ENCODE measurements at places on chromosomes 13 and 19.
A peak's percentile ranks its signal among the peaks of the same experiment; 100 is the strongest.

DNA sequence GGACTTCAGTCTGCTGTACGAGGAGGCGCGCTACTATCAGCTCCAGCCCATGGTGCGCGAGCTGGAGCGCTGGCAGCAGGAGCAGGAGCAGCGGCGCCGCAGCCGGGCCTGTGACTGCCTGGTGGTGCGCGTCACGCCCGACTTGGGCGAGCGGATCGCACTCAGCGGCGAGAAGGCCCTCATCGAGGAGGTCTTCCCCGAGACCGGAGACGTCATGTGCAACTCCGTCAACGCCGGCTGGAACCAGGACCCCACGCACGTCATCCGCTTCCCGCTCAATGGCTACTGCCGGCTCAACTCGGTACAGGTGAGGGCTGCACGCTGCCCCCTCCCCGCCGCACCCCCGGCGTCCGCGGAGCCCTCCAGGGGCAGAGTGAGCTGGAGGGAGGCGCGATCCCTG lies 14.6 kb downstream of the KCTD15 start:
- DNase-seq = no peak

GRCh38 chr13:66210677-66211076 lies 1019.5 kb downstream of the PCDH9 start:
- DNase-seq = no peak

GRCh38 chr19:17243830-17244617 lies 1.7 kb downstream of the NR2F6 start:
- DNase-seq = no peak

- peak; percentile 16 for DNase-seq
Observed at GRCh38 chr19:16571822-16572331, 338 bp downstream of the SLC35E1 start.

GRCh38 chr13:72290962-72291681 lies 424.1 kb upstream of the DACH1 start:
- no peak for DNase-seq

DNA sequence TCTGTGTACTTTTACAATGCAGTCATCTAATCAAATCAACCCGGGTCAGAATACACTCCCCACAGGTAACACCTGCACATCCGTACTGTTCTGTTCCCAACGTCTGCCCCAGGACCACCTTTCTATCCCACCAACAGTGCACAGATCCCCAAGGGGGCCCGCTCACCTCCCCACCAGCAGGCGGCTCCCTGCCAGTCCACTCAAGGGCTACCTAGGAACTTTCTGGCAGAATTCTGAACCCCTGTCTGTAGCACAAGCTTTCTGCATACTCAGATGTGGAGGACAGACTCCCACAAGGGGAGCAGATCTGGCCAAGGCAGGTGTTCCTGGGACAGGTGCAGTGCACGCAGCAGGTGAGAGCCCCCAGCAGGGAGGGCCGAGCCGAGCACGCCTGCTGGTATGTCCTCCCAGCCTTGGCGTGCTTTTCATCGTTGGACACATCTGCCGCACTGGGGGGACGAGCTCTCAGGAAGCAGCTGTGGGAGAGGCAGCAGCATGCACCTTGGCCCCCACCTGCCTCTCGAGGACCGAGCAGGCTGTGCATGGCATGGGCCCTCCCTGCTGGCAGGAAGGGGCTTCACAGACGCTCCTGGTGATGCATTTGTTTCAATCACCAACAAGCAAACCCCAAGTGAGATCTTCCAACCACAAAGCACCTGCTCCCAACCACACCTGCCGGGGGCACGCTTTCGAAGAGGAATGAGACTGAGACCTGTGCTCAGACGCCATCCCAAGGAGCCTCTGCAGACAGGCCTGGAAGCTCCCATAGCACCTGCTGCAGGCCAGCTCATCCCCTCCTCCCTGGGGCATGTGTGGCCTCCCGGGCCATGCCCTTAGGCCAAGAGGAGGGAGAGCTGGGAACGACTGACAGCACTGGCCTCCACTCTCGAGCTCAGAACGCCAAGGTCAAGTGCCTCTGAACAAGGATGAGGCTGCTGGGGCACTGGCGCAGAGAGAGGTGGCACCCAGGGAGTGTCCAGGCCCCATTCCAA lies 35.9 kb downstream of the RAB20 start:
- peak; percentile 97 for DNase-seq

- no peak for DNase-seq
Observed at GRCh38 chr13:97724450-97724849, 229.0 kb upstream of the IPO5 start.

DNA sequence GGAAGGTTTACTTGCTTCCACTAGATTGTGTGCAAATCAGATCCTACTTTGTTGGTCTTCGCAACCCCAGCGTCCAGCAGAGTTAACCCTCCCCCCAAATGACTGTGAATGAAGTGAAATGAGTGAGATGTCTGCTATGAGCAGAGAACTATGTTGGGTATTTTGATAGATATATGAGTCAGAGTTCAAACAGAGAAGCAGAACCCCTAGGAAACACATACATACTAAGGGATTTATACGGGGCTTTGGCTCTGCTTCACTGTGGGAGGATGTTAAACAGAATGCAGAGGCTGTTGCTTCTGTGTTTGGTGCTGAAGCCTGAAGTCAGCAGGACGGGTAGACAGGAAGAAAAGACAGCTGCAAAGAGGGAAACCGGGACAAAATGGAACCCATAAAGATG lies 197.0 kb downstream of the MZT1 start:
- no peak for DNase-seq

GRCh38 chr13:99331881-99332293 lies 24.7 kb upstream of the GPR183 start:
- no peak for DNase-seq

DNA sequence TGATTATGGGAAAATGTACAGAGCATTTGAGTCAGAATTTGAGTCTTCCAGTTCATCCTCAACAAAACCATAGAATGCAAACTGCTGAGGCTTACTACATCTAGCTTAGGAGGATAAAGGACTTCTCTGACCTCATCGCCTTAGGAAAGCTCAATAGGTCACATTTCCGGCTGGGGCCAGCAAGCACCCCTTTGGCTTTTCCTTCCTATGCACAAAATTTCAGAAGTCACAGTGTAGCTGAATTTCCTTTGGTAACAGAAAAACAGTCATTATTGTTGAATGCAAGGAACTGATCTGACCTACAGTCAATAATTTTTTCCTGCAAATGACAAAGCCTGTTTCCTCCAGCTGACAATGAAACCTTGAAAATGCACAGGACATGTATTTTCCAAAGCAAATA lies 32.8 kb upstream of the LRCH1 start:
- DNase-seq = no peak

DNA sequence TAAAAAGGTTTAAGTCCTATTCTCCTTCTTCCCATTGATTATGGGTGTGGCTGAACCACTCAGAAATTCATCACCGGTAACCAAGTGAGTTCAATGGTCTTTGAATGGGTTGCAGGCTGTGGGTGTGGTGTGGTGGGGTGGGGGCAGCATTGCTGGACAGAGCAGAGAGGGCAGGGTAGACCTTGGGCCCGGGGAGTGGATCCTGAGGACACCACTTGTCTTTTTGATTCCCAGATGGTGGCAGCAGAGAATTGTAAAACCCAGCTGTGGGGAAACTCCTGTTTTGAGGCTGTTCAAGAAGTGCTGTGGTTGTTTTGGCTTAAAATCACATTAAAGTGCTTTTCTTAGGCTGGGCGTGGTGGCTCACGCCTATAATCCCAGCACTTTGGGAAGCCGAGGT lies 45.8 kb upstream of the RGCC start:
- no peak for DNase-seq

DNA sequence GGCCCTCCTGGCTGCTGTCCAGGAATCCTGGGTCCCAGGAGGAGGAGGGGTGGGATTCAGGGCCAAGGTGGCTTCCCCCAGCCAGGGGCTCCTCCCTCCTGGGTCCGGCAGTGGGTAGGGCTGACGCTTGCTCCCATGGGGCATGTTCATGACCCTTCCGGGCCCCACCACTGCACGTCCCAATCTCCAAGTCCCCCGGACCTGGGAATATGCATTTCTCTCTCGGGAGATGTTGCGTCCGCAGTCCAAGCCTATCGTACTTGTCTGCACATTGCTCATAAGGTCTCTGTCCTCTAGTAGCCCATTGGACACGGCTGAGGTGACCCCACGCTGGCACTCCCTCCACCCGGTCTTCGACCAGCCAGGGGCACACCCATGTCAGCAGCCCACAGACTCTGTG lies 192.3 kb downstream of the TEX29 start:
- no peak for DNase-seq

- no peak for DNase-seq
Observed at GRCh38 chr13:41032691-41033376, 13.7 kb upstream of the ELF1 start.

GRCh38 chr13:81874681-81875661 lies 1534.0 kb upstream of the SPRY2 start:
- no peak for DNase-seq

DNA sequence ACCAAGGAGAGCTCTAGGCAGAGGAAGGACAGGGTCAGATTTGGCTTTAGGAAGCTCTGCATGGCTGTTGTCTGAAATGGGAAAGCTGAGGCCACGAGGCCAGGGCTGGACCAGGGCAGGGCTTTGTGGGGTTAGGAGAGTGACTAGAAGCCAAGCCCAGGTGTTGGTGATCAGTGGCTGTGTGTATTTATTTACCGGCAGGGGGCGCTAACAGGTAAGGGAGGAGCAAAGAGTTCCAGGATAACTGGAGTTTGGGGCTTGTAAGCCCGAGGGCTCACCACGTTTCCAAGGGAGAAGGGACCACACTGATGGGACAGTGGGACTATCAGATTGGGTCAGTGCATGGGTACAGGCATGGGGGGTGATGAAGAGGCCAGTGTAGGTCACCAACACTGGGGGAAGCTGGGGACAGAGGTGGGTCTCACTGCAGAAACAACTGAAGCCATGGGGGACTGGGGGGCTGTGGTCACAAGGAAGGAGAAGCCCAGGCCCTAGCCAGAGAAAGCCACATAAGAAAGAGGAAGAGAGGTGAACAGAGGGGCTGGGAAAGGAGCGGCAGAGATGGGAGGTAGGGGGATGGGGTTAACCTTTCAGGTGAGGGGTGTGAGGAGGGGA lies 3.9 kb downstream of the TMEM147 start:
- peak; percentile 70 for DNase-seq

DNA sequence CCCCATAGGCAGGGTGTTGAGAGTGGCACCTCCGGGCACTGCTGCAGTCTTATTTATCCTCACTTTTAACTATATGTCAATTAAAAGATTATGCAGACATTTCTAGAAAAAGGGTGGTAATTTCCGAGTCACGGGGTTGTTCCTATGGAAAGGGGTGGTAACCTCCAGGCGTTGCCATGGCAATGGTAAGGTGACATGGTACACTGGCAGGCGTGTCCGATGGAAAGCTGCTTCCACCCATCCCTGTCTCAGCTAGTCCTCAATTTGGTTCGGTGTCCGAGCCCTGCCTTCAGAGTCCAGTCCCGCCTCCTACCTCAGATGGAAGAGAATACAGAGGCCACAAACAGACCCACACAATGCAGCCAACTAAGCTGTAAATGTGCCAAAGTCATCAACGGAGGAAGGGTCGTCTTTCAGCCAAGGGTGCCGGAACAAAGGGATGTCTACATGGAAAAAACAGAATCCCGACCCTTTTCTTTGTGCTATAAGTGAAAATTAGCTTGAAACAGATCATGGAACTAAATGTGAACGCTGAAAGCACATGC lies 72.6 kb upstream of the C13orf46 start:
- DNase-seq = no peak

DNA sequence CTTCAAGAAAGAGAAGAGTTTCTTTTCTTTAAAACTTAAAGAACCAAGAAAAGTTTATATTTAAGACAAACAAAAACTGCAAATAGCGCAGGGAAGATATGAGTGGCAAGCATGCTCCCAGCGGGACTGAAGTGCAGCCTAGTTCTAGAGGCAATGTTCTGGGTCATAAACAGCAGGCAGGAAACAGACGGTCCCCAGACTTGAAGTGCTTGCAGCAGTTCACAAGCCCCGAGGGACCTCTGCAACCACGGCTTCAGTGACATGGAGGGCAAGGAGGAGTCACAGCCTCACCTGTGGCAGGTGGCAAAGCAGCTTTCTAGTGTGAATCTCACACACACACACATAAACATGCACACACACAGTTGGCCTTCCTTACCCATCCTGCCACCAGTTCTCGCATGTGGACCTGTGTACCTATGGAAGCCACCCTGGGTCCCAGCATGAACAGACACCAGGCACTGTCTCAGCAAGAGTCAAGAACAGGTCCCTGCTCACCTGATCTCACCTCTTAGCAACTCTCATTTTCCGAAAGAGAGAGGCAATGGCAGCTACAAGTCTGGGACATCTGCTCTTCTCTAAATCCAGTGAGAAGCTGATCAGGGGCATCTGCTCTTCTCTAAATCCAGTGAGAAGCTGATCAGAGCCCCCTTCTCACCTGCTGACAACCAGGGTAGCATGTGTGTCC lies 162.0 kb downstream of the EFNB2 start:
- peak; percentile 75 for DNase-seq

DNA sequence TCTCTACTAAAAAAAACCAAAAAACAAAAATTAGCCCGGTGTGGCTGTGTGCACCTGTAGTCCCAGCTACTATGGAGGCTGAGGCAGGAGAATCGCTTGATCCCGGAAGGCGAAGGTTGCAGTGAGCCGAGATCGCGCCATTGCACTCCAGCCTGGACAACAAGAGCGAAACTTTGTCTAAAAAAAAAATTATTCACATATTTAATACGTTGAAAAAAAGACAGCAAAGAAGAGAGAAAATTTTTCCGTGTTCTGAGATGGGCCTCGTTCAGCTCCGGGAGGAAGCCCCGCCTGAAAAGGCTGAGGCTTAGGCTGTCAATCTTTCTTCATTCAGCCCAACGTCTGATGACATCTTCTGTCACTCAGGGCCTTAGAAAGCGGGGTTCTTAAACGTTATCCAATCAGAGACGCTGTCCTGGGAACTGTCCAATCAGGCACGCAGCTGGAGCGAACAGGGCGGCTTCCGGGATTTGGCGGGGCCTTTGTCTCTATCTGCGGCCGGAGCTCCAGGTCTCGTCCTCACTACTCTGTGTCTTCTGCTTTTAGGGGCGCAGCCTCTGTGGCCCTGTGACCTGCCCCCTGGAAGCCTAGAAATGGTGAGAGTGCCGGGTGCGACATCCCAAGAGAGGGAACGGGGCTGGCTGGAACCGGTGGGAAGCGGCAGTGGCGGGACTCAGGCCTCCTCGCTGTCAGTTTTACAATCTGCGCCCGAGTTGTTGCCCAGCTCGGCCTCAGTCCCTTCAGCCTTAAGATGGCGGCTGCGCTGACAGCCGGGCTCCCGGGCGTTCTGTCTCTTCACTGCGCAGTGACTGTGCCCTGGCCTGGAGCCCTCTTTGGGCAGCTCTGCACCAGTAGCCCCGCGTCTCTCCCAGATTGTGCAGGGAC lies at the start of gene ZNF726:
ZNF726 (plus strand) TSS at position 485 of the 885 bp plus-strand sequence; CDS start at position 594, 109 bp downstream.
- peak; percentile 89 for DNase-seq

- DNase-seq = no peak
Observed at GRCh38 chr19:6725513-6726231, 5.2 kb upstream of the C3 start.

DNA sequence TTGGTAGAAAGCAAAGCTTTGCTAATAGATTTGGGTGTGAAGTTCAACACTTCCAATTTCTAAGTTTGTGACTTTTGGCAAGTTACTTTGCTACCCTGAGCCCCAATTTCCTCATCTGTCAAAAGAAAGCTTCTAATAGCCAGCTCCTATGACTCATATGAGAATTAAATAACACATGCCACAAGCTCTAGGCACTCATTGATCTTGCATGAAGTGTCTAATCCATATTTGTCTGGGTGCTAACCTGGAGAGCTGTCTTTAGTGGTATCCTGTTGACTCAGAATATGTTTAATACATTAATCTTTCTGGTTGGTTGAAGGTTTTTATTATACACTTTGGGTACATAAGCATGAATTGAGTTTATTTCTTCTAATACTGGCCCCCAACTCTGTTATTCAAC lies 188.8 kb downstream of the POSTN start:
- no peak for DNase-seq

All from NCI-H1105 treated with DMSO at 0.1 percent for 48 hours (cell line).